ENCODE measurements at places on chromosomes 2 and 18.

DNA sequence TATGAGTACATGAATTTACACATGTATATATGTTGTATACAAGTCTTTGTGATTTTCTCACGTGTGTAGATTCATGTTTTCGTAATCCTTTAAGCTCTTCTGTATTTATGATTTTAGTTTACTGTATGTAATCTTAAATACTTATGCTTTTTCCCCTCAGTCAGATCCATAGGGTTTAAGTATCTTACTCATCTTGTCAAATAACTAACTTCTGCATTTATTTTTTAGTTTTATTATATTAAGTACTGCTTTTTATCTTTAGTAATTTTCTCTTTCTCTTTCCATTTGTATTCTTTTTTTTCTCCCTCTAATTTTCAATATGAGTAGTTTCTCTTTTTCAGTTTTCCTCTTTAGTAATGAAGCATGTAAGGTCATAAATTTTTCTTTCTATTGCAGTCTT lies 179.4 kb downstream of the LCLAT1 start:
- DNase-seq: no peak

DNA sequence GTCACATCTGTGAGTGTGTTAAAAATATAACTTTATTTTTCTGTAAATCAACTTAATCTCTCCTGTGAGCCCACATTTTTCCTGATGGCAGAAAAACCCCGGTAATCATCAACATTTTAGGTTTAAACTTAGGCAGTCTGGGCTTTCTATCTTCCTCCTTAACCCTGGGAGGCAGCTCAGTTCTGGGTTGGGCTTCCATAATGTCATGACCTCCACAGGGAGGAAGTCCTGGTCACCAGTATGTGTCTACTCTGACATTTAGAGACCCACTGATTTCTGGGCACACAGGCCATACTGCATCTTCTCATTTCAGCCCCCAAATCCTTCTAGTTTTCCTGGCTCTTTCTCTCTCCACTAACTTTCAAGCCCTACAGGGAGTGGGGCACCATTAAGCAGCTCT lies 181.2 kb downstream of the DYSF start:
- DNase-seq: no peak

DNA sequence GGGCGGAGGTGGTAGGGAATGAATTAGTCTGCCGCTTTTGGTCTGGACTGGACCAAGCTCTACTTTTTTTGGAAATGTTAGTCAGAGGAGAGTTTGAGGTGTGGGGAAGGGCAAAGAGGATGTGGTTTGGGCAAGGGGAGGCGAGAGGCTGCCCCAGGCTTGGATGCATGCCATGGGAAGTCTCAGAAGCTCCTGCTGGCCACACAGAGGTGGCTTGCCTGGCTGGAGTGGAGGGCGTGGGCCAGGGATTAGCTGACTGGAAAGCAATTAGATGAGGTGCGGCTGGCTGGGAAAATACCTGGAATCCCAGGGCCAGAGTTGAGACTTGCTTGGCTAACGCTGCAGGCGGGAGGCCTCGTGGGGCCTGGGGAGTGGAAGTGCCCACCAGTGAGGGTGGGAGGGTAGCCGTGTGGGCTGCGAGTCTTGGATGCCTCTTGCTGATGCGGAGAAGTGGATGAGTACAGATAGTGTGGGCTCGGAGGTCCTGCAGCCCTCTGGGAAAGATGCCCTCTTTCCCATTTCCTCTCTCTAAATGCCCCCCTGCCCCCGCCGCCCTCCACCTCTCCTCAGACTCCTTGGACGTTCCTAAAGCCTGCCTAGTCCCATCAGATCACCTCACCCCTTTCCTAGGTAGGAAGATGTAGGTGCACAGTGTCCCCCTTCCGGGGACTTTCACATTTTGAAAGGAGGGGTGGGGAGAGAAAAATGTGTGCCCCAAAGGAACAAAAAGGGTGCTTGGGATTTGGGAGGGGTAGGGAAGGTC lies 117.6 kb downstream of the SMAD7 start:
- DNase-seq: no peak

- DNase-seq: no peak
Observed at GRCh38 chr2:120230515-120231471, 7.6 kb upstream of the TMEM185B start.

GRCh38 chr2:199480966-199481365 lies 23.2 kb upstream of the SATB2 start:
- DNase-seq: no peak

GRCh38 chr2:27191070-27191829 lies 20.6 kb upstream of the ATRAID start:
- no peak for DNase-seq

DNA sequence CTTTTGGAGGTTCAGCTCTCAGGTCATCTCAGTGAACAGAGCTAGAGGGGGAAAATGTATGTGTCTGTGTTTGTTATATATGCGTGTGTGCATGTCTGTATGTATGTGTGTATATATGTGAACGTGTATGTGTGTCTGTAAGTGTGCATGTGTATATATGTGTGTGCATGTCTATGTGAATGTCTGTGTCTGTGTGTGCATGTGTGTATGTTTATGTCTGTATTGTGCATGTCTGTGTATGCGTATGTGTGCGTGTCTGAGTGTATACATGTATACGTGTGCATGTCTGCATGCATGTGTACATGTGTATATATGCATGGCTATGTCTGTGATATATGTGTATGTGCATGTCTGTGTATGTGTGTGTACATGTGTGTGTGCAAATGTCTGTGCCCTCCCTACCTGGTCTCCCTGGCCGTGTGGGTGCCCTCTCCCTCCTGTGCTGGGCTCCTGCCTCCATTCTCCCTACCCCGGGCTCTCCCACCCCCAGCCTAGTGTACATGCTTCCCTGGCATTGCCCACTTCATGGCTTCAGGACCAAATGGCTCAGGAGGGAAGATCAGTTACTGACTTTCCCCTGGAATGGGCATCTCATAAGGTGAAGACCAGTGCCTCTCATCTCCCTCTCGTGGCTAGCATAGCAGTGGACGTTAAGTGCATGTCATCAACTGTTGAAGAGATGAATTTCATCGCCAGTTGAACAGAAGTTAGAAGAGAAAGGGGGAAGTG lies 49.9 kb downstream of the TRAF3IP1 start:
- DNase-seq: no peak

DNA sequence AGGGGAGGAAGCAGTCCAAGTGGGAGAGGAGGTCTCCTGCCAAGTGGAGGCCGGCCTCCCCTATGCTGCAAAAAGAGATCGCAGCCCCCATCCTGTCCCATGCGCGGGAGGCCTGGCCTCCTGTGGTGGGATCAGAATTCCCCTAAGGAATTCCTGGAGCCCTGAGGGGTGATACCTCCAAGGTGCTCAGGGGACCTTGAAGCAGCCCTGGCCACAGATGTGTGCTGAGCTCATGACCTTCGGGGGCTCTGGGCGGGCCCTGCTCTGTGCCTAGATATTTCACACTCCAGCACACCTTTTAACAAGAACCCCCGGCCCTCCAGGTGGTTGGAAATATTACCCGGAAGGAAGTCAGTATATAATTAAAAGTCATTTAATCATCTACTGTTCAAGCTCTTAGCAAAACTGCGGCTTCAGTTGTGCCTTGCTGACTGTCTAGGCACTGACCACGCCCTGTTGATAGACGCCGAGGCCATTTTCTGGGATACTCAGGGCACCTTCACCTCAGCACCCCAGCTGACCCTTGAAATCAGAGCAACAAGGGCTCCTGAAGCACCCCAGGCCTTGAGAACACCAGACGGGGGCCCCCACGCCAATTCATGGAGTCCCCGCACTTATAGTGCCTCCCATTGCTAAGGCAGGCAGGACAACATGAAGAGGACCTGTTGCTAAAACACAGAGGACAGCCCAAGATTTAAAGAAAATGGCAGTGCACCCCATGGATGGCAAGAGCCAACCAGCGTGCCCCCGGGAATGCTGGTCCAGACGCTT lies 119.1 kb downstream of the NDUFA10 start:
- no peak for DNase-seq

- DNase-seq: no peak
Observed at GRCh38 chr2:64695721-64696261, 42.1 kb upstream of the SERTAD2 start.

GRCh38 chr18:48798334-48799245 lies 152.2 kb downstream of the SMAD7 start:
- DNase-seq: no peak

DNA sequence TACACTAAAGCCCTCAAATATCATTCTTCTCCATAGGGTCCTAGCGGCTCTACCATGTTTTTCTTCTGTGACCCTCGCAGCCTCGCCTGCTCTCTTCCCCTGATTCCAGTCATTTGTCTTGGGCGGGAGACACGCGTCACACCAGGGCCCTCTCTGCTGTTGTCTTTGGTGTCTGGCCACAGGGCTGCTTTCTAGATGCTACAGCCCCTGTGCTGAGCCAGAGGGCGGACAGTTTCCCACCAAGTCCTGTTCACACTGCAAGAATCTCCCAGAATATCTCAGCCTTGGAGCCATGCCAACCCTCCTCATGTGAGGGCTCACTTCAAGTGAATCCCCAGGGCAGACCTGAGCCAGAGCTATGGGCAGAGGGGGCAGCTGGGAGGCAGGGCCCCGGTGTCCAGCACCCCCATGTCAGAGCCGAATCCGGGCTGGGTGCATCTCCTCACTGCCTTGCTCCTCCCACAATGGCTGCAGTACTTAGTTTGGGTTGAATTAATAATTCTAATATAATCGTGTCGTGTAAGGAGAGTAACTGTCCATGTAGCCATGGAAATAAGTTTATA lies 42.1 kb downstream of the DIPK1C start:
- no peak for DNase-seq

DNA sequence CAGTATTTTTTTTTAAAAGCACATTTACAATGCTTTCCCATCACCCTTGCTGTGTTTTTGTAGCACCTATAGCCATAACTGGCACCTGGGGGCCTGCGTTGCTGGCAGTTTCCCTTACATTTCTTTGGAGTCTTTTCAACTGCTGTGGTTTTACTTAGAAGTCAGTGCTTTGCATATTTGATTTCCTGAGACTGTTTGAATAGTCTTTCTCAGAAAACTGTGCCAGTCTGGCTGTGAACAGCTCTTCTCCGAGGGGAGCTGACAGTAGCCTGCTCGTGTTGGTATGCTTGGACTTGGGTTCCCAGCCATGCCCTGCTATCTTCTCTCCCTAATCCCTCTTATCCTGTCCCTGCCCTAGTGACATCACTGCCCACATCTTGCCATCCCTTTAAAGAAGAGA lies 81.5 kb downstream of the DPP4 start:
- DNase-seq: no peak

- DNase-seq: no peak
Observed at GRCh38 chr18:24011123-24011917, 3.2 kb upstream of the TTC39C start.

DNA sequence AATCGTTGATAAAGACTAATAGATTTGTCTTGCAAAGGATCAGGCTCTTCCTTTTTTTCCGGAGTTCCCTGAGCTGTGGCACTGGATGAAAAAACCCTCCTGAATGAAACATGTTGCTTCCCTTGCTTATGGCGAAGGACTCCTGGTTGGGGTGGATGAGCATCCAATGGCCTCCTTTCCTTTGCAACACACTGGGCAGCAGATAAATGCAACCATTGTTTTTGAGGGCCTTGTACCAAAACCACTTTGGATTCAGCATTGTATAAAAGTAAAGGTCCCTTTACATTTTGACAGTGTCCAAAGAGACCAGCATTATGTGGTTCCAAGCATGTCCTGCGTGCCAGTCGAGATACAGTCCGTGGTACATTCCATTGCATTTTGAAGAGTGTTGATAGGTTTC lies 44.7 kb downstream of the FAM210A start:
- no peak for DNase-seq

DNA sequence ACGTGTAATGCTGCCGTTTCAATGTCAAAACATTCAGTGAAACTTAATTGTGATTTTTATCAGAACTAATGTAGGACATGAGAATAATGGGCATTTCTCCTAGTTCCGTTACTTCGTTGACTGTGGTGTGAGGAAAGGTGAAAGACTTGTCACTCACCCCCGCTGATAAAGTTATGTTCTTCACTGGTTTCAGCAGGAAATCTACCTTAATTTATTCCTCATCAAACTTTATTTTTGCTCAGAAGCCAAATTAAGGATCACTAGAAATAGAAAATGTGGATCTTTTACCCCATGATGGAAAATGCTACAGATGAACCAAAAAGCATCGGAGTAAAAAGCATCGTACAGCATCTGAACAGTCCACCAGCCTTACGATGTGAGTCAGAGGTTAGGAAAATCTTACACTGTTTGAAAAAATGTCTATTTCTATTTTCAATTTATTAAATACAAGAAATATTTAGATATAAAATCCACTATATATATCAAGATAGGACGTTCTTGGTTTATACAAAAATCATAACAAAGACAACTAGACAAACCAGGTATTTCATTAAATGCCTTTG lies 1.0 kb upstream of the ROCK1 start:
- no peak for DNase-seq

GRCh38 chr2:19872302-19872701 lies 29.5 kb downstream of the TTC32 start:
- DNase-seq: no peak

DNA sequence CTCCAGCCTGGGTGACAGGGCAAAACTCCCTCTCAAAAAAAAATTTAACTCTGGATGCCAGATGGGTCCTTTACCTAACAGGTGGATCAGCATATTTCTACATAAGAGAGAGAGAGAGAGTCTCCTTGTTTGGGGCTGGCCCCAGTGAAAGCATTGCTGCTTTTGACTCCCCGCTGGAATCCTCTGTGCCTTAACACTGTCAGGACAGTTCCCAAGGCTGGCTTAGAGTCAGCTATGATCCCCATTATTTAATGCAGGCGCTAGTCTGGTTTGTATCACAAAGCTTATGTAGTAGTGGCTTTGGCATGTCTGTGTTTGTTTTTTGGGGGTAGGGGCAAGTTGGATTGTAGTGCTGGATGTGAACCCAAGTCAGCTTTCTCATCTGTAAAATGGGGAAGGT lies 9.4 kb downstream of the INPP4A start:
- DNase-seq: no peak

DNA sequence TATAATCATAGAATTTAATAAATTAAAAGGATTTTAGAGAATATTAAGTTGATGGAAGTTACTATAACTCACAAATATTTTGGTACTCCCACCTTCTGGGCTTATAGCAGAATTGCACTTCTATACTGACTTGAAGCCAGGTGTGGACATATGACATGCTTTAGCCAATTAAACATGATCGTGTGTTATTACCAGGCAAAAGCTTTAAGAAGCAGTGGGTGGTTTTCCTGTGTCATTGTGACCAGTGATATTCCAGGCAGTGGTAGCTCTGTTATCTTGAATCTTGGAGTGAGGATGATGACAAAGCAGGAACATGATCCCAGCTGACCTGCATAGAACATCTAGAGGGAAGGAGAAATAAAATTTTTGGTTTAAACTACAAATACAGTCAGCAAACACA lies 370.9 kb upstream of the ZEB2 start:
- DNase-seq: no peak

All from GM12892 (cell line).